IMR-90 (cell line): ENCODE measurements at places on chromosomes 5 and 9. TPM values are rescaled to one million over a fixed set of nuclear protein-coding genes. Genes with fewer than 3 reads are reported as not detected.
A peak's percentile ranks its signal among the peaks of the same experiment; 100 is the strongest.

- no peak for DNase-seq
Measured at GRCh38 chr9:2096376-2096970, 81.3 kb downstream of the SMARCA2 start.

DNA sequence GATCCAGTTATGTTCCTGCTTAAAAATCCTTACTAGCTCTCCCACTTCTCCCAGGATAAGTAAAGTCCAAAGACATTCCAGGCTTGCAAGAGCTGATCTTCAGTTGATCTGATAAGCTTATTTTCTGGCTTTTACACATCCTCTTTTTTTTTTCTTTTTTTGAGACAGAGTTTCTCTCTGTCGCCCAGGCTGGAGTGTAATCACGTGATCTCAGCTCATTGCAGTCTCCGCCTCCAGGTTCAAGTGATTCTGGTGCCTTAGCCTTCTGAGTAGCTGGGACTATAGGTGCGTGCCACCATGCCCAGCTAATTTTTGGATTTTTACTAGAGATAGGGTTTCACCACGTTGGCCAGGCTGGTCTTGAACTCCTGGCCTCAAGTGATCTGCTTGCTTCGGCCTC is 37.3 kb upstream of the PTPN3 start:
- no peak for DNase-seq

DNA sequence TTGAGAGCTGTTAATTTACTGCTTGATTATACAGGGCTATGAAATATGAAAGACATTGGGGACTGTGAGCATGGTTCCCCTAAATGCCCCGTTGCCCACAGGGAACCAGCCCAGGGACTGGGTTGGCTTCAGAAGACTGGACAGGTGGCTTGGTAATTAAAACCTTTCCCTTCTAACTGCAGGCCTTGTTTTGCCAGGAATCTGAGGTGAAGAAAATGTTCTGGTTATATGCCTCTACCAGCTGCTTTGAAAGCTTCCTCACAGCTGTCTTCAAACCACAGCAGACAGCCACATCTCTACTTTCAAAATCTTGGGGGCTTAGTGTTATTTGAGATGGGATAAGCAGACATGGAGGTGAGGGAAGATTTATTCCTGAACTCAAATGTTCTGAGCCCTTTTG is 153.3 kb upstream of the SPRY4 start:
- no peak for DNase-seq

DNA sequence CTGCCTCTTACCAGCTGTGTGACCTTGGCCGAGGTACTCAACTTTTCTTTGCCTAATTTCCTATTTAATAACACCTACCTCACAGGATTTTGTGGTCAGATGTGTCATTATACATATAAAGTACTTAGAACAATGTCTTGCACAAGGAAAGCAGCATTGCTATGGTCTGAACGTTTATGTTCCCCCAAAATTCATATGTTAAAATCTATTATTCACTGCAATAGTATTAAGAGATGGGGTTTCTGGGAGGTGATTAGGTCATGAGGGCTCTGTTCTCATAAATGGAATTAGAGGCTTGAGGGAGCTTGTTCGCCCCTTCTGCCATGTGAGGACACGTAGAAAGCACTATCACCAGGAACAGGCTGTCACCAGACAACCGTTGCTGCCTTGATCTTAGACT is 10.9 kb upstream of the RNF145 start:
- peak; percentile 8 for DNase-seq

DNA sequence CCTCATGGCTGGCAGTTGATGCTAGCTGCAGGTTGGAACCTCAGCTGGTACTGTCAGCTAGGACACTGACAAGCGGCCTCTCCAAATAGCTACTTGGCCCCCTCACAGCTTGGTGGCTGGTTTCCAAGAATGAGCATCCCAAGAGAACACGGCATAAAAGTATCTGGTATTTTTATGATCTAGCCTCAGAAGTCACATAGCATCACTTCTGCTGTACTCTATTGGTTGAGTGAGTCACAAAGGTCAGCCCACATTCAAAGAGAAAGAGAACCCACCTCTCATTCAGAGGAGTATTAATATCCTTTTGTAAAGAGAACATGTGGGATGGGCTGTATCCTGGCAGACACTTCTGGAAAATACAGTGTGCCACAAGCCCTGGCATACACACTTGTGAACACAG is 6.0 kb upstream of the SIL1 start:
- no peak for DNase-seq

GRCh38 chr9:19464061-19464763 is 55.4 kb downstream of the ACER2 start:
- no peak for DNase-seq

DNA sequence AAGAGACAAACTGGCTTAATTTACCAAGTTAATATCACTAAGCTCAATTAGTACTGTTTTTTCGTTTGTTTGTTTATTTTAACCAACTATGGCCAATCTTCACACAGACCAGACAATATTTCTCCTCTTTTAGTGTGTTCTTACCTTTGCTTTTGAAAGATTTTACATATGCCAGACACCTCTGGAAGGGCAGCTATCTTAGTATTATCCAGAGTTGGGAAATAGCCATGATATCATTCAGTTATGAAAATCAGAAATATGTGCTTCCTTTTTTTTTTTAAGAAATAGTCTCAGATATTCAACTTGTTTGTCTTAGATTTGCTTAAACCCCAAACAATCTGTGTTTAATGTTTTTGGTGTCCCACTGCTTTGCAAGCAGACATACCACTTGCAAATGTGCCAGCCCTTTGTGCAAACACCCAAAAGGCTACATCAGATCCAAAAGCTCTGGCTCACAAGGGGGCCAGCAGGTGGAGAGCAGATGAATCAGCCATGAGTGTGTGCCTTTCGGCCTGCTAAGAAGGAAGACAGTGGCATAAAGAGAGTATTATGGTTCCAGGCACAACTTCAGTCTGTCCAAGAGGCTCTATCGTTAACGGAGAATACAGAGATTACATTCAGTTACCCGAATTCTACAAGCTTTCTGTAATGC is 147.6 kb downstream of the EFNA5 start:
- no peak for DNase-seq

GRCh38 chr5:103624035-103624480 is 61.5 kb upstream of the NUDT12 start:
- DNase-seq, result peak; percentile 78

DNA sequence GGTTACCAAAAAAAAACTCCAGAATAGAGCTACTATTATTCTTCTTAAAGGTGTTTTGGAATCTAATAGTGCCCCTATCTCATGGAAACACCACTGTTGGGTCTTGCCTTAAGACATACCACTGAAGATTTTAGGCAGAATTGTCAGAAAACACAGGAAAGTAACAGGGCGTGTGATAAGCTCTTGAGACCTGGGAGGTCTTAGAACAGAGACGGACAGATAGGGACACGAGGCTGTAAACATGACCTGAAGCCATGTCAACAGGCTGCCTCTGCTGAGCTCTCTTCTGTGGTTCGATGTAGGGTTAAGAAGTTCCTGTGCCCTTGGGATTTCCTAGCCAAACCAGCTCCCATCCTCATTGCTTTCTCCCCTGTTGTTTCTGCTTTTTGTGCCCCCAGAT is 69.3 kb downstream of the CTSL start:
- DNase-seq, result no peak

DNA sequence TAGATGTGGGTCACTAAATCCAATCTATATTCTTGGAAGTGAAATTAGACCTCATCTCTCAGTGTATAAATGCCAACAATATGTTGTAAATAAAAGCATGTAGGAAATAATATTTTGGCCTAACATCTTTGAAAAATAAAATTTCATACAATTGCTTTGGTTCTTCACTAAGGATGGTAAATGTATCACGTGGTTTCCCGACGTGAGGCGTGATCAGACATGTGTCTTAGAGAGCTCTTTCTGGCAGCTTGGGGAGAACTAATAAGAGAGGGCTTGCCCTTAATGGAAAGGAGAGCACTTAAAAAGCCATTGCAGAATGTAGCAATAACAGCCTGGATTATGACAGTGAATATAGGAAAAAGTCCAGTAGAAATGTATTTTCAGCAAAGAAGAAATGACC is 602.6 kb downstream of the CDH12 start:
- no peak for DNase-seq

- DNase-seq, result no peak
Measured at GRCh38 chr5:76180814-76181805, 97.9 kb downstream of the SV2C start.

NR4A3 gene
- total RNA-seq, result 0.54 and 1.9 TPM in 2 replicates

SPATA31C1 gene
- not detected in 2 replicates for total RNA-seq

DMGDH gene
- total RNA-seq, result under 0.01 and 0.18 TPM in 2 replicates

FSTL4 gene
- 0.18 TPM in 1 of 2 replicates, not detected in the other for total RNA-seq

FRMD3 gene
- total RNA-seq, result under 0.01 and 0.18 TPM in 2 replicates

CCDC180 gene
- total RNA-seq, result 0.56 and 0.90 TPM in 2 replicates
